ENCODE measurements at places on chromosomes 3 and 15.

DNA sequence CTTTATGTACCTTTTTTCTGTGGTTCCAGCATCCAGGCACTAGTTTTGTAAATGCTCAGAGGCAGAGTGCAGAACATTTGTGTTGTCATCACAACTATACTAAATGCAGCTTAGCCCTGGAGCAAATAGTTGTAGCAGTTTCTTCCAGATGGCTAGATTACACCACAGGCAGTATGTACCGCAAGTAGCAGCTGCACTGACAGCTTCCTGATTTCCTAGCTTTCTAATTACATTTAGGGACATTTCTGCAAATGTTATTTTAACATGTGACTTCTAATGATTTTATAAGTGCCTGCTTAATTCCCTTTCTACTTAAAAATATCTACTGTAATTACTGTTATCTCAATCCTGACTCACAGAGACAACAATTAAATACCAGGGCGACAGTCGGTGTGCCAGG, 106.5 kb downstream of the NR2E3 start:
- H3K27me3 ChIP-seq: no peaks in the 10 kb centered on the region
- no peak for DNase-seq
- H3K4me1 ChIP-seq: no peaks in the 10 kb centered on the region
- H3K27ac ChIP-seq: no peak overlapping the region
- H3K36me3 ChIP-seq: no peaks in the 10 kb centered on the region

DNA sequence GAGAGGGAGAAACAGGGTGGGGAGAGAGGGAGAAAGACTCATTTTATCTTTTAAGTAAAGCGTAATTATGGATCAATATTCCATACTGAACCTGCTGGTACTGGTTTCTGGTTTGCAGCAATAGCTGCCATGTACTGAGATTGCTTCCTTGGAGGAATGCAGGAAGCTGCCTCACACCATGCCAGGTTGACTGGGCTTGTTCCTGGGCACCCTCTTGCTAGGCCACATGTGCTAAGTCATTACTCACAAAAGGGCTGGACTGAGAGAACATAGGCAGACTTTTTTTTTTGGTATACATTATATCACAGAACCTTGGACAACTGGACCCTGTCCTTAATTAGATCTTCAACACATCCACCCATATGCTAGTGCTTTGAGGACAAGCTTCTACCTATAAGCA, 193.4 kb downstream of the ZNF621 start:
- no peak overlapping the region for H3K4me3 ChIP-seq
- DNase-seq: no peak
- H3K27me3 ChIP-seq: no peaks in the 10 kb centered on the region
- H3K36me3 ChIP-seq: no peaks in the 10 kb centered on the region

GRCh38 chr15:99052205-99052604, 44.6 kb upstream of the PGPEP1L start:
- peaks cover 3% of the 10 kb centered on the region for H3K4me1 ChIP-seq
- no peak overlapping the region for H3K4me3 ChIP-seq
- no peaks in the 10 kb centered on the region for H3K36me3 ChIP-seq
- no peak overlapping the region for H3K27ac ChIP-seq
- H3K27me3 ChIP-seq: no peaks in the 10 kb centered on the region

- H3K27me3 ChIP-seq: no peaks in the 10 kb centered on the region
- H3K27ac ChIP-seq: no peak overlapping the region
- H3K4me1 ChIP-seq: no peaks in the 10 kb centered on the region
- no peak overlapping the region for H3K4me3 ChIP-seq
- no peaks in the 10 kb centered on the region for H3K36me3 ChIP-seq
- DNase-seq: no peak
These were observed 96.0 kb upstream of the CDIN1 start for GRCh38 chr15:36483409-36483808.
